NCI-H2107 (cell line): ENCODE measurements at places on chromosomes 2 and 18.

DNA sequence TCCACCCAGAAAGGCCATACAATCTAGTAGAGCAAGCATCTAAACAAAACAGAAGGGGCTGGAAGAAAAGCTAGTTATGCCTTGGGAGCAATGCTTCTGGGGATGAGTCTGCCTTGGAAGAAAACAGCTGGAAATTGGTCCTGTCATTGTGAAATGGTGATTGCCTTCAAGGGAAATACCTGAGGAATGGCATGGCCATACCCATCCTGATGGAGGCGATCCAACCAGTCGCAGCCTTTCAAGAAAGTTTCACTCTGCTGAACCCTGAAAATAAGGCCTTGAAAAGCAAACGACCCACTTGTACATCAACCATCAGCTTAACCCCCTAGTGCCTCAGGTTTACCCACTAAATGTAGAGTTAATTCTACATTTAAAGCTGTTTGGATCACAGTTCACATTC, 72.6 kb upstream of the PID1 start:
- no peak for DNase-seq

DNA sequence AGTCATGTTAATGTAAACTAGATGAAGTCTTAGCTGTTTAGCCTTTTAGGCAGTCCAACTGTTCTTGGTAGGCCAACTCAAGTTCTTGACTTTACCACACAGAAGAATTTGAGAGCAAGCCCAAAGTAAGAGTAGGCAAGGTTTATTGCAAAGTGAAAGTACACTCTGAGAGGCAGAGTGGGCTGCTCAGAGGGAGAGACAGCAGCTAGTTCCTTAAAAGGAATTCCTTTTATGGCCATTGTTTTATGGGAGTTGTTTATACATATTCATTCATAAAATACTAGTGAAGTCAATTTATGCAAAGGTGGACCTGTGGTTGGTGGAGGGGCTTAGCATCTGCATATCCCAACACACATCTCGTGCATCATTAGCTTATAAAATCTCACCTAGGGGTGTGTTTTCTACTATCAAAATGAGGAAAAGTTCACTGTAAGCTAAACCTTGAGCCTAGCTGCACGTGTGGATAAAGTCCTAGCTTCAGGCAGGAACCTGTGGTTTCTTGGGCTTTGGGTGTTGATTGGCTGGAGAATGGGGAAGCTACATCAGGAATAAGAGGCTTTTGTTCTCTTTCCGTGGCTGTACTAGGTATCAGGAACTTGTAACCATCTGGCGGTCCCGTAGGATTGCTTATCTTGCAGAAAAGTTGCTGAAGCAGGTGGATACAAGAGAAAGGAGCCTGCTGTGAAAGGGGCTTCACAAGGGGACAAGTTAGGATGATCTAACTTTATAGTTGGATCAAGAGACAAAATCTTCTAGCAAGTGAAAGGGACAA, 110.4 kb upstream of the GULP1 start:
- DNase-seq, result no peak

- no peak for DNase-seq
Measured at GRCh38 chr2:222828572-222828971, 32.3 kb upstream of the ACSL3 start.

GRCh38 chr2:145638675-145639074, 1118.8 kb upstream of the ZEB2 start:
- no peak for DNase-seq

DNA sequence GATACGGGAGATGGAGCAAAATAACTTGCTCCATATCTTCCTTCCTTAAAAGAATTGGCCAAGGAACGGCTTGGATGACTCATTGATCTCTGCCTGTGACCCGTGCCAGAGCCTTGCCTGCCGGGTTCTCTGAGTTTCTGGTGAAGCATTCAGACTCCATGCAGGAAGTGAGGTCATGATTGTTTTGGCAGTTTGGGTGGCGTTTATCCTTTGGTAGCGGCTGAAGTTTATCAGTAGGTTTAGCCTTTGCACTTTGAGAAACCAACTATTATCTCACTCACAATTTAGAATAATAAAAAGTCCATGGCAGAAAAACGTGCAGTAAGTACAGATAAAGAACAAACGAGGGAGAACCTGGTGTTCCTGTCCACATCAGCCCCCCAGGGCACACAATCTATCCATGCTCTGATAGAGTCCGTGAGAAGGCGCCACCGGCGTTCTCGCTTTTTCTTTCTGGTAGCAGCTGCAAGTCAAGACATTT, 15.0 kb upstream of the CTAGE1 start:
- no peak for DNase-seq

GRCh38 chr2:20933714-20934113, 110.2 kb downstream of the APOB start:
- no peak for DNase-seq

DNA sequence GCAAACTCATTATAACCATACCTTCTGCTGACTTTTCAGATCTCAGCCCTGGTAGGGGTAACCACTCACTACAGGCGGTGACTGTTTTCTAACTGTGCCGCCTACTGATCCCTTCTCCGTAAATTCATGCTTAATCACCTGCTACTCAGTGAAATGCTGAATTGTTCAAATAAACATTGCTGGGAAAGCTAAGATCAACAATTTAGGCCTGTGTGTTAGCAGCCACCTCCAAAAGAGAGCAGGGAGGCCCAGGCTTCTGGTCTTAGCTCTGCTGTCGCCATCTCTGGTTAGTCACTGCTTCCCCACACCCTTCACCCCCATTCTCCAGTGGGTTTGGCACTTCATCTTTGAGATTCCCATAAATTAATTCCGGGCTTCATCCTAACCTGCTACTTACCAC, 21.8 kb upstream of the NT5C1B start:
- DNase-seq, result no peak

DNA sequence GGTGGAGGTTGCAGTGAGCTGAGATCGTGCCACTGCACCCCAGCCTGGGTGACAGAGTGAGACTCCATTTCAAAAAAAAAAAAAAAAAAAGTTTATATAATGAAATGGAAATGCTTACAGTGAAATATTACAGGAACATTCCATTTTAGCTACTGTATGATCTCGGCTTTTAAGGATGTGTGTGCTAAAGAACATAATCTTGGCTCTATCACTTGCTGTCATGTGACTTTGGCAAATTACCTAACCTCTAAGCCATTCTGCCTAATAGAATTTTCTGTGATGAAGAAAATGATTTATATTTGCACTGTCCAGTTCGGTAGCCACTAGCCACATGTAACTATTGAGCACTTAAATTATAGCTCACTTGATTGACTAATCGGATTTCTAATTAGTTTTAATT, 36.3 kb downstream of the SMAD4 start:
- no peak for DNase-seq

GRCh38 chr2:180130403-180130802, 123.3 kb upstream of the CWC22 start:
- DNase-seq, result no peak

DNA sequence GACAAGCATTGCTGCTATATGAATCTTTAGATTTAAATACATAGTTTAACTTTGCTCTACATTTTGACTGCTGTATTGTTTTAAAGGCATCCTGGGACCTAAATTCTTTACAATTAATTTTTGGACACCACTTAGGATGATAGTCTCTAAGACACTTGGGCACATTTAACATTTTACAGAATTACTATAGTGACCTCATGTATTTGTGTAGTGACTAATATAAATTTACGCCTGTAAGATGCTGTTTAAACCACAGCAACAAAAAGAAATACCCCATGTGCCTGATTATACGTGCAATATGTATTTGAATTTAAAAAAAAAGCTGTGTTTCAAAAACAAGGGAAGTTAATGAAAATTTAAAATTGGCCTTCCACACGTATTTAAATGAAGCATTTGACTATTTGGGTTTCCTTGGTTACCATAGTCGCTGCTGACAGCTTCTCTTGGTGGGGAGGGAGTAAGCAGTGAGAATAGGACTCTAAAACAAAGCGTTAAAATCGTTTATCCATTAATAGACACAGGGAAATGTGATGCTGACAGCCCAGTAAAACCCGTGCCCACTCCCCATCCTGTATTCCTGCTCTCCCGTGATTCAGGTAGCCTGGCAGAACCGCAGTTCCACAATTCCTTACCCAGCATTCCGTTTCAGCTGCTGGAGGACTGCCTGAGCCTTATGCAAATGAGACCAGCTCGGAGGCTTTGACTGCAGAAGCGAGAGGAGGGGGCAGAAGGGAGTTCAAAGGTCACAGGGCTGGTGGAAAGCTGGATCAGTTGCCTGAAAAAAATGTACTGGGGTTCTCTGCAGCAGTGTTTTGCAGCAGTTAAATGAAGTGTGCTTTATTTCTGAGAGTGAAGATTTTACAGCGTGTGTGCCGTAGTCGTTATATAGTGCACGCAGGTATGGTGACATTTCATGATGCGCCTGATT, 104.3 kb downstream of the CSRNP3 start:
- peak; percentile 48 for DNase-seq

DNA sequence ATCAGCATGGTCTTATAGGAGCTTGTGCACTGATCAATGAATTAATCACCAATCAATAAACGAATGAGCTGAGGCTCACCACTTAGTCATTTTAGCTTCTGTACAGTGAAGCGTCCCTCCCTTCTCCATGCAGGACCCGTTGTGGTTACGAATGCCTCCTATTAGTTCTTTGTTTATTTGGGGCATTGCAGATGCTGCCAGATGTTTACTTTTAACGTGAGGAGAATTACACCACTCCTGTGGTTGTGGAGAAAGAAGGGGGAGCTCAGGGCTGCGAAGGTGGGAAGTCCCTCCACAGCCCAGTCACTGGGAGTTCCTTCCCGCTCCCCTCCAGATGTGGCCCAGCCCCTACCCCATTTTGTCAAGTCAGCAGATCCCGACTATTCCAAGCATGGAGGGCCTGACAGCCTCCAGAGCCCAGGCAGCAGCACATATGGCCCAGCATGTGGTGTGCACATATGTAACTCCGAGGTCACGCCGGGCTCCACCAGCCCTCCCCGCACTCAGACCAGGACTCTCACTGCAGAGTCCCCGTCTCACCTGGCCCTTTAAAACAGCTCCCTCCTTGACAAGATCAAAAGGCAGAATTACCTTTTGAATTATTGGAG, 20.9 kb downstream of the PKDCC start:
- DNase-seq, result no peak

GRCh38 chr2:135409436-135409835, 121.6 kb downstream of the ZRANB3 start:
- DNase-seq, result no peak

GRCh38 chr2:133710613-133711012, 142.3 kb upstream of the NCKAP5 start:
- DNase-seq, result no peak

DNA sequence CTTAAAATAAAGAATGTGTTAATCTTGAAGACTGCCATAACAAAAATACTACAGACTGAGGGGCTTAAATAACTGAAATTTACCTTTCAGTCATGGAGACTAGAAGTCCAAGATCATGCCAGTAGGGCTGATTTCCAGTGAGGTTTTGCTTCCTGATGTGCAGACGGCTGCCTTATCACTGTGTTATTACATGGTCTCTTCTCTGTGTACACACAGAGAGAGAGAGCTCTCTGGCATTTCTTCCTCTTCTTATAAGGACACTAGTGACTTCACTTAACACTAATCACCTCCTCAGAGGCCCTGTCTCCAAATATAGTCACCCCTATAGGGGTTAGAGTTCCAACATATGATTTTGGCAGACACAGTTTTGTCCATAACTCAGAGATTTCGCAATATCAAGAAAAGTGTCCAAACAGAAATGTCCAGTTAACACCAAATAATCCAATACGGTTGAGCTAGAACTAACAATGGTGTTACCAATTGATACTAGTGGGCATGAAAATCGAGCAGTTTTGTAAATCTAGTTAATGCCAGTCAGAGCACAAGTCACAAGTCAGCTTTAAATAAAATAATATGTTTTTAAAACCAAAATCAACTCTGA, 399.8 kb downstream of the ADCYAP1 start:
- DNase-seq, result no peak
